ENCODE measurements at places on chromosomes 3 and 15. TPM values are rescaled to one million over a fixed set of nuclear protein-coding genes. Genes with fewer than 3 reads are reported as not detected.

GRCh38 chr3:35638251-35638979, 910 bp upstream of the ARPP21 start:
- no peak for DNase-seq

GRCh38 chr3:94996743-94997142, 933.9 kb downstream of the NSUN3 start:
- no peak for DNase-seq

GRCh38 chr3:197516517-197516889, 39.3 kb downstream of the BDH1 start:
- no peak for DNase-seq

- DNase-seq: no peak
These were observed 17.9 kb downstream of the ILDR1 start for GRCh38 chr3:122004107-122004506.

- no peak for DNase-seq
These were observed 189.4 kb upstream of the CHRNA7 start for GRCh38 chr15:31840849-31841476.

DNA sequence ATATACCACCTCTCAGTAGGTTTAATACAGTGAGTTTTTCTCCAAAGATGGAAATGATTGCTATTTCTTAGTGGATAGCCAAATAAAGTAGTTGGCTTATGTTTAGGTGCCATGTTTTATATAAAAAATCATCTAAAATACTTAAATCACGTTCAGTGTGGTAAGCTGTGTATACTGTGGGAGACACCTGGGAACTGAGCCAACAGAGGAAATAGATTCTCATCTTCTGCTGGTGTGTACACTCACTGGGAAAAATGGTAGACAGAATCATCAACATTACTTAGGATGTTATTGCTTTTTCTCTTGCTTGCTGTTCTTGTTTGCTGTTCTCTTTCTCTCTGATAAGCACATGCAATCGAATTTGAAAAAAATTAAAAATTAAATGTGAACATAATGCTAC, 112.6 kb upstream of the MB21D2 start:
- no peak for DNase-seq

GRCh38 chr3:126509597-126510307, 7.8 kb downstream of the UROC1 start:
- DNase-seq: no peak

The KLF13 gene
- polyA plus RNA-seq: 7.1 TPM

The SLC33A1 gene
- polyA plus RNA-seq: 10.3 TPM

Measured in SK-N-SH (cell line).